ENCODE measurements at places on chromosomes 12 and 14.

GRCh38 chr12:129067491-129067890 lies 214.2 kb downstream of the GLT1D1 start:
- DNase-seq = no peak

DNA sequence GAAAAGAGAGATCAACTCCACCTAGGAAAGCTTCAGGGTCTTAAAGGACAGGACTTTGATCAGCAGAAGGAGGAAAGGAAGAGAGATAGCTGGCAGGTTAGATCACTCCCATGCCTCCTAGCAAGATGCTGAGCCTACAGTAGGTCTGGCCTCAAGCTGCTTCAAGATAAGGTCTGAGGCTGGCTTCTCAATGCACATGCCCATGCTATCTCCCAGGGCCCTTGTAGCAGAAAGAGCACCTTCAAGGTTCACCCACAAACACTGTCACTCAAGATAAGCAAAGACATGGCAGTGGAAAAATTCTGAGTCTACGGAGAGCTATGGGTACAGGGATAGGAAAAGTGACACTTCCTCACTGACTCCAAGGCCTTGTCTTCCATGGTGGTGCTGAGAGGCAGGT lies 14.3 kb downstream of the REM2 start:
- DNase-seq = no peak

- no peak for DNase-seq
Observed at GRCh38 chr12:59734371-59734770, 138.5 kb downstream of the SLC16A7 start.

GRCh38 chr12:59737725-59738463 lies 142.1 kb downstream of the SLC16A7 start:
- no peak for DNase-seq

DNA sequence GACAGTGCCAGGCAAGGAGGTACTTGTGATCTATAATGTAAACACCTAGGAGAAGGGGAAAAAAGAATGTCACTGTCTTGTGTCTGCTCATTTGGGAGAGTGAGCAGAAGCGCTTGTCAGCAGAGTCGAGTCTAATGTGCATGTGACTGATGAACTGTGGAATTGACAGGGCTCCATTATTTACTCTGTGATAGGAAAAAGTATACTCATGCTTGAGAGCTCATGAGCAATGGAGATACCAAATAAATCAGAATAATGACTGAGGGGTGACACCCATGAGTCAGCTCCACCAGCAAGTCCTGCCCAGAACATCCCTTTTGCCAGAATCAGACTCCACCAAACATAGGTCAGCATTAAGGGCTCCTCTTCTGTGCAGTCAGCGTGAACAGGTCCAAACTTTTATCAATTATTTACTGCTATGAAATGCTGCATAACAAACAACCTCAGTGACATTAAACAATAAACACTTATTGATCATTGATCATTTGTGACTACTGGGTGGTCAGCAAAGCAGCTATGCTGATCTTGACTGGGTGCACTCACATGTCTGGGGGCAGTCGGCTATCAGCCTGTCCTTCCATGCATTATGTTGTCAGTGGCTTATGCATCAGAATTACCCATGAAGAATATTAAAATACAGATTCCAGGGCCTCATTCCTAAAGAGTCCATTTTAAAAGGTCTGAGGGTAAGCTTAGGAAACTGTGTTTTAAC lies 29.2 kb upstream of the WSCD2 start:
- no peak for DNase-seq

GRCh38 chr14:40806471-40806870 lies 800.2 kb upstream of the LRFN5 start:
- no peak for DNase-seq

DNA sequence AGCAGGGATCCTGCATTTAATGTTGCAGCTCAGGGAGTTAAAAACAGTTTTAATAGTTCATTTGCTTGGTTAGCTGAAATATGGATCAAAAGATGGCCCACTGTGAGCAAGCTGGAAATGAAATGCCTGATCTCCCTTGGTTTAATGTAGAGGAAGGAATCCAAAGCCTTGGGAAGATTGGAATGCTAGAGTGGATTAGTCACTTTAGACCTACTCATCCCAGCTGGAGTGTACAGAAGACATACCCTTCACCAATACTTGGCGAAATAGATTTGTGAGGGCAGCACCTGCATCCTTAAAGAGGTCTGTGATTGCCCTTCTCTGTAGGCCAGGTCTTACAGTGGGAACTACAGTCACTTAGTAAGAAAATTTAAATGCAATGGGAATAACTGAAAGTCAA lies 58.0 kb upstream of the KRAS start:
- no peak for DNase-seq

DNA sequence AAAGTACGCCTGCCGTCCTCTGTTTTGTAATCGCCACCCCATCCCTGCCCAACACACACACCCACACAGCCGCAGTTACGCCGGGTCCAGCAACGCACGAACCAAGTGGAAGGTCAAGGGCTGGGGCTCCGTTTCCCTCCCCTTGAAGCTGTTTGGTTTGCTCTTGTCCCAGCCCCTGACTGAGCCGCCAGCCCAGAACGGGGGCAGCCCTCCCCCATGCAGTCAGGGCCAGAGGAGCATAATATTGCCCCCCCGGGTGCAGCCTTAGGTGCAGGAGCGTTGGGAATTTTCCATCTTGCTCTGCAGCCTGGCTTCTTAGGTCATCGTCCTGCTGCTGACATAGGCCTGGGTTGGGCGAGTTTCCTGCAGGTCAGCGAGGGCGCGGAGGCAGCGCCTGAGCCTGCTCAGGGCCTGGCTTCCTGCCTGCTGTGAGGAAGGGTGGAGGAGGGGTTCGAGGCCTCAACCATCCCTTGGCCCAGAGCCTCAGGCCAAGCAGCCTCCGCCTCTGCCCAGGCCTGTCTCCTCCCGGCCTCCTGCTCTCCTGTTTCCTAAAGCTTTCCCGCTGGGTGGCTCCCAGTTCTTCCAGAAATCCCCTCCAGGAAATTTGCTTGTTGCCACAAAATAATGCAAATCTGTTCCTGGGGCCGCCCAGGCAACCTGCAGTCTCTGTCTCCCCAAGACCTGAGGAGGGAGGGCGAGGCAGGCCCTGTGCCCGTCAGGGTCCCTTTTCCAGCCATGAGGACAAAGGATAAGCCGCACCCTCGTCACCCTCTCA lies 44.5 kb downstream of the PSMA6 start:
- DNase-seq = no peak

- DNase-seq = no peak
Observed at GRCh38 chr12:32272465-32272864, 126.9 kb upstream of the FGD4 start.

DNA sequence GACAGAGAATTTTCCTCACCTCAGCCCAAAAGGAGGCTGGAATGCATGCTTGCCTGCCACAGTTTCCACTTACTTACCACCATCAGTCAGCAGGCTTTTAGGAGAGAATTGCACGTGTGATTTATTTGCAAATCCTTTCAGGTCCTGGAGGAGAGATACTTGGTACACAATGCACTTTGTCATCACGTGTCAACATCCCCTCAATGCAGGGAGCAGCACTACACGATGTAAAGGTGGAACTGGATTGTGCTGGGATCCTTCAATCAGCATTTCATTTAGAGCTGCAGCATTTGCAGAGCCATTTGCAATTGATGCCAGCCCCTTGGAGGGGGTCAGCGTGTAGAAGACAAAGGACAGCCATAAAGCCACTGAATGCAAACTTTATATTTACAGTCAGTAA lies 218.1 kb downstream of the GLT1D1 start:
- no peak for DNase-seq

DNA sequence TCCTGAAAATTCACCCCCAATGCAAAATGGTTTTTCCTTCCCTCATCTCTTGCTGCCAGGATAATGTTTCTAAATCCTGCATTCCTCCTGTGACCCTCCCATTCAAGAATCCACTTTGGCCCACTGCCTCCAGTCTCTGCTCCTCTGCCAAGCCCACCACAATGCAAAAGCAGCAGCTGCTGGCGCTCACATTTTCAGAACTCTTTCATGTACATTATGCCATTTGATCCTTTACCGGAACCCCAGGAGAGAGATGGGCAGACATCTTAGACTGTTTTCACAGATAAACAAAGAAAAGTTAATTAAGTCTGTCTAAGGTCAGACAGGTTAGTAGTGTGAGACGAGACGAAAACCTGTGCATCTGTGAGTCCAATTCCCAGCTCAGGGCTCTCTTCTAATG lies 12.9 kb downstream of the LRIG3 start:
- DNase-seq = no peak

DNA sequence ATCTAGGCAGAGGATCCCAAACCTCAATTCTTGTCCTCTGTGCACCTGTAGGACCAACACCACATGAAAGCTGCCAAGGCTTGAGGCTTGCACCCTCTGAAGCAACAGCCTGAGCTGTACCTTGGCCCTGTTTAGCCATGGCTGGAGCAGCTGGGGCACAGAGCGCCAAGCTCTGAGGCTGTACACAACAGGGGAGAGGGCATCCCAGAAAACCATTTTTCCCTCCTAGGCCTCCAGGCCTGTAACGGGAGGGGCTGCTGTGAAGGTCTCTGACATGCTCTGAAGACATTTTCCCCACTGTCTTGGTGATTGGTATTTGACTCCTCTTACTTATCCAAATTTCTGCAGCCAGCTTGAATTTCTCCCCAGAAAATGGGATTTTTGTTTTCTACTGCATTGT lies 22.4 kb upstream of the PTPRO start:
- DNase-seq = no peak

DNA sequence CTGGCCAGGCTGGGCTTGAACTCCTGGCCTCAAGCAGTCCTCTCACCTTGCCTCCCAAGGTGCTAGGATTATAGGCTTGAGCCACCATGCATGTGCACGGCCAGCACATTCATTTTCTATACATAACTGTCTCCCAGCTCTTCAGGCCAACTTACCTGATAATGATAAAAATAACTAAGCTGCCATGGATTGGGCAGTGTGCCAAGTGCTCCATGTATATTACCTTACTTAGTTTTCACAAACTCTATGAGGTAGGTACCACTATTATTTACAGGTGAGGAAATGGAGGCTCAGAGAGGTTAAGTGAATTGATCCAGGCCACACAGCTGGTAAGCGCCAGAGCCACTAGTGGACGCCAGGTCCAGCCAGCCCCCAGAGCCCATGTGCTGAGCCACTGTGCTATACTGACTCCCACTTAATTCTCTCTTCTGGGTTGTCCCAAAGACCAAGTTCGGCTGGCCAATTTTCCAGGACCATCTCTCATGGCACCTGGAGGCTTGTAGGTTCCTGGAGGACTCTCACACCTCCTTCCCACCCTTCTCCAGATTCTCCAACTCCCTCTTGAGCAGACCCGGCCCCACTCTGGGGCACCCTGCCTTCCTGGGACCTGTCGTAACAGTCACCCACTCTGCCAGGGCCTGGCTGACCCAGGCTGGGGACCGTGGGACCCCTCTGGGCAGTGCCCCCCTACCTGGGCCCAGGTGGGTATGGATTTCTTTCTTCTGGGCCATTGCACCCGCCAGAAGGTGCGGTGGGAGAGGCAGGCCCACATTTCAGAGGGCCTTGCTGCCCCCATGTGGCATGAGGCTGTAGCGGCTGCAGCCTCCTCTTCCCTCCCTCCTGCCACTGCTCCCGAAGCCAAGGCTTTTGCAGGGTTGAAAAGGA lies 30.2 kb upstream of the CIPC start:
- DNase-seq = peak; percentile 46

DNA sequence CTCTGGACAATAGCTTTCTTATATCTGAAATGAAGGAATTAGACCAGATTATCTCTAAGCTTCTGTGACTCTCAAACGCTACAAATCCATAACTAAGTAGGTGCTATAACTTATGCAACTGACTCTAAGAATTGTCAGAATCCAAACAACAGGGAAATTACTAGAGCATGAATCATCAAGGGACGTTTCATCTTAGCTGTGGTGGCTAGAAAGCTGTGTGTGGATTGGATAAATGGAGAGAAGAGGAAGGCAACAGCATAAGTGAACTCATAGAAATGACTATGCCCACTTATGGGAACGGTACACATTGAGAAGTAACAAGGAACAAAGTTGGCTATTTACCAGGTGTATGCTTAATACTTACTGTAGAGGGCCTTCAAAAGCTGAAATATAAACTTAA lies 96.0 kb upstream of the NEDD1 start:
- no peak for DNase-seq

GRCh38 chr14:63874223-63874622 lies 21.4 kb downstream of the SYNE2 start:
- DNase-seq = no peak

DNA sequence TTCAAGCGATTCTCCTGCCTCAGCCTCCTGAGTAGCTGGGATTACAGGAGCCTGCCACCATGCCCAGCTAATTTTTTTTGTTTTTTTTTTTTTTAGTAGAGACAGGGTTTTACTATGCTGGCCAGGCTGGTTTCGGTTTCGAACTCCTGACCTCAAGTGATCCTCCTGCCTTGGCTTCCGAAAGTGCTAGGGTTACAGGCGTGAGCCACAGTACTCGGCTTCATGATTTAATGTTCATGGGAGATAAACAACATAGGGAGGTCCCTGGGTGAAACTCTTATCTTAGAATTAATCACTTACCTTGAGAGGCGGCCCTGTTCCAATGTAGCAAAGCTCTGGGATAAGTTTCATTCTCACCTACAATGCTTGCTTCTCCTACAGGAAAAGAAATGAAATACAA lies 48.3 kb downstream of the SEL1L start:
- DNase-seq = no peak

DNA sequence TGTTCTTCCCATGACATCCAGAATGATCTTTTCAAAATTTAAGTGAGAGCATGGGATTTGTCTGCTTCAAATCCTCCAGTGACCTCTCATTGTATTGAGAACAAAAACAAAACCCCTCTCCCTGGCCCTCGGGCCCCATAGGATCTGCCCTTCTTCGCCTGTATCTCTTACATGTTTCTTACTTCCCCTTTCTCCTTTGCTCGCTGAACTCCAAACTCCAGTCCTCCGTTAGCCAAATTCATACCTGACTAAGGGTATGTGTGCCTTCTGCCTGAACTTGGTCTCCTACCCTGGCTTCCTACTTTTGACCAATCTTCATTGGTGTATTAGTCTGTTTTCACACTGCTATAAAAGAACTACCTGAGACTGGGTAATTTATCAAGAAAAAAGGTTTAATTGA lies 13.2 kb upstream of the TSPAN11 start:
- no peak for DNase-seq

- no peak for DNase-seq
Observed at GRCh38 chr14:34256223-34256622, 205.8 kb downstream of the SPTSSA start.

GRCh38 chr12:104703372-104703771 lies 246.6 kb downstream of the CHST11 start:
- no peak for DNase-seq

DNA sequence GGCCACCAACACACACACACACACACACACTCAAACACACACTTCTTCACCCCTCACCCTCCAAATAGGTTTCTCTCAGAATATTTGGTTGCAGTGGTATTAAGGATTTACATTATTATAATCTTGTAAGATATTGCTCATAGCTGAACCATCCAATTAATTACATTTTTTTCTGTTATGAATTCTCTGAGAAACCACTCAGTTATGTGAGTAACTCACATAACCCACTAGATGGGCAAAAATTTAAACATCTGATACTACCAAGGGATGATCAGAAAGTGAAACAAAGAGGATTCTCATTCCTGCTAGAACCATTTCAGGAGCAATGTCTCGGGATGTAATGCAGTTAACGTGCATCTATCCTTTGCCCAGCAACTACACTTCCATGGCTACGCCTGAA lies 31.6 kb downstream of the TMTC1 start:
- no peak for DNase-seq

- DNase-seq = no peak
Observed at GRCh38 chr12:38878333-38878705, 27.1 kb downstream of the CPNE8 start.

Measured in amniotic stem cell (primary cell).